ENCODE measurements at places on chromosomes 1 and 21.

GRCh38 chr1:7557301-7557891, 213.7 kb upstream of the VAMP3 start:
- DNase-seq: no peak

GRCh38 chr1:99992760-99993467, 23.1 kb downstream of the SLC35A3 start:
- no peak for DNase-seq

GRCh38 chr1:55196433-55197035, 18.6 kb downstream of the USP24 start:
- DNase-seq: no peak

DNA sequence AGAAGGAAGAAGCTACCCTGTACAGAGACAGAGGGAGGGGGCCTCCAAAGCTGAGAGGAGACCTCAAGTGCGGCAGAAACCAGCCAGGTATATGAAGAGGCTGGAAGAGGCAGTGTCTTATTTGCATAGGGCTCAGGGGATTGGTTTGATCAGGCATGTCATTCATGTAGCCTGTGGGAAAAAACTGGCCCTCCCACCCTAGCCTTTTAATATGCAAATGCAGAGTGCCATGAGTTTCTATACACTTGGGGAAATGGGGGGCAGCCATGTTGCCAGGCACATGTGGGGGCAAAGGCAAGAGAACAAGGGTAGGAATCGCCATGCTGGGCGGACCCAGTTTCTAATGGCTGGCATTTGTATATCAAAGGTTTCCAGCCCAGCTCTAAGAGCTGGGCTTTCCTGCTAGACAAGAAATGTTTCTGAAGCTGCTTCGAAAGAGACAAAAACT, 172.7 kb downstream of the RASAL2 start:
- no peak for DNase-seq

DNA sequence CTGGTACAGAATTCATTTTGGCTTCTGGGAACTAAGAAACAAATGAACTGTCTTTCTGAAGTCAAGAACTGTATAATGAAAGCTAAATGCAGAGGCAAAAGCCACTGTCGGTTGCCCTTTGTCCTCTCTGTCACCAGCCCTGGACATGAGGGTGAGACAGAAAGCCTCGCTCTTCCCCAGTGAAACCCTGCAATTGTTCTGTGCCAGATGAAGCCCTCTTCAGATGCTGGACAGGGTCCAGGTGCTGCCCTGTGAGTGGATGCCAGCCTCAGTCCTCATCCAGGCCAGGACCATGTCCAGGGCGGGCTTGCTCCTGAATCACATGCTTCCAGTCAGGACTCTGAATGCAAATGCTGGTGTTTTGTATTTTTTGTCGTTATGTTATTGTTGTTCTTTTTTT, 138.7 kb downstream of the RUNX1 start:
- no peak for DNase-seq

- DNase-seq: peak; percentile 17
Observed at GRCh38 chr21:43832648-43833047, 32.4 kb upstream of the AGPAT3 start.

- no peak for DNase-seq
Observed at GRCh38 chr1:246159279-246160227, 347.5 kb downstream of the SMYD3 start.

GRCh38 chr1:94246692-94247137, 9.3 kb upstream of the ARHGAP29 start:
- DNase-seq: no peak

Measured in D341Med (cell line).